CD8-positive, alpha-beta memory T cell (primary cell): ENCODE measurements at places on chromosomes 13 and 19. TPM values are rescaled to one million over a fixed set of nuclear protein-coding genes. Genes with fewer than 3 reads are reported as not detected.

GRCh38 chr19:45477713-45478453 is 10.1 kb downstream of the FOSB start:
- no peak for DNase-seq

GRCh38 chr19:29644210-29644609 is 21.1 kb upstream of the PLEKHF1 start:
- no peak for DNase-seq

DNA sequence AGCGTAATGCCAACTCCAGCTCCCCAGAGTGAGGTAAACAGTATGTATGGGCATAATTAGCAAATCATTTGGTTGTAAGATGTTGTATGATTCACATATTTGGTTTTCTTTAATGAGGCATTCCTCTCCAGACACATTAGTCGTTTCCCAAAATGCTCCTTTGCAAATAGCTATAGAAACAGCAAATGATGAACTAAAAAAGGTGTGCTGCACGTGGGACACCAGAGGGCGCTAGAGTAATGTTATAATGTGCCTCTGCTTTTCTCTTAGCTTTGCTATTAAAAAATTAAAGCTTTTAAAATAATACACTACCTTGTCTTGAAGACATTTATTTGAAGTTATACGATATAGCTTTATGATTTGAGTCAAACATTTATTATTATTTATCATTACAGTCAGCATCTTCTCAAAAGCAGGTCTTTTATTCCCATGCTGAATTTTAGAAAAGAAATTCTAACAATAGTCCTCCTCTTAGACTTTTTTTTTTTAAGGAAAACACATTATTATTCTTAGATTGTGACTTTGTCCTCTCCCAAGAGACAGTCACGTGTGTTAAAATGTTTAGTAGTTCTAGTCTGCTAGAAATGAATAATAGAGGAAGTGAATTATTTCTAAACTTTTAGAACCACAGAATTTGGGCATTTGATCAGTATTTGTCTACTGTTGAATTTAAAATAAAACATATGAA is 121.6 kb upstream of the FRY start:
- peak; percentile 55 for DNase-seq

- no peak for DNase-seq
Observed at GRCh38 chr13:33087091-33087490, 70.9 kb downstream of the KL start.

DNA sequence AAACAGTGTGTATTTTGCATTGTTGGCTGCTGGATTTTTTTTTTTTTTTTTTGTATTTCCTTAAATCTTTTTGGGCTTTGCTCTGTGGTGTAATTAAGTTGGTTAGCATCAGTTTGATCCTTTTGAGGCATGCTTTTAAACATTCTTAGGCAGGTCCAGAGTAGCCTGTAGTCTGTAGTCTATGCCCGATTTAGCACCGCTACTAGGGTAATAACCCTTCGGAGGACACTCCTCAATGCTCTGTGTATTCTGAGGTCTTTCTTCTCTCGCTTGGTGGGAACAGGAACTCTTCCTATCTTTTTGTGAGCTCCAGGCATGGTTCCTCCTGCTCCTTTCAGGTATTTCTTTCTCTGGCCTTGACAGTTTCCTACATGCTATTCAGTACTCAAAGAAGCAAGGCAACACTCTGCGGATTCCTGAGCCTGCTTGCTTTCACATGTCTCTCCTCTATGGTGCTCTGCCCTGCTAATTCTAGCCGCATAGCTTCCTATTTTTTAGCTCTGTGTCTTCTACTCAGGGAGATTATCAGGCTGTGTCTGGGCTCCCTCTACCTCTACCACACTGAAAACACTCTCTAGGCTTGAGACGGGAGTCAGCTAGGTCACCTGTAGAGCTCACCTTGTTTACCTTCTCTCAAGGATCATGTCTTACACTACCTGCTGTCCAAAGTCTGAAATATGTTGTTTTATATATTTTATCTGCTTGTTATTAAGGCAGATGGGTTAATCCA is 195.1 kb downstream of the NDFIP2 start:
- DNase-seq = no peak

- no peak for DNase-seq
Observed at GRCh38 chr13:85997587-85997986, 198.4 kb upstream of the SLITRK6 start.

GRCh38 chr13:113383089-113383488 is 19.2 kb upstream of the GRTP1 start:
- DNase-seq = no peak

- DNase-seq = no peak
Observed at GRCh38 chr13:113178070-113178895, 19.8 kb downstream of the PROZ start.

DNA sequence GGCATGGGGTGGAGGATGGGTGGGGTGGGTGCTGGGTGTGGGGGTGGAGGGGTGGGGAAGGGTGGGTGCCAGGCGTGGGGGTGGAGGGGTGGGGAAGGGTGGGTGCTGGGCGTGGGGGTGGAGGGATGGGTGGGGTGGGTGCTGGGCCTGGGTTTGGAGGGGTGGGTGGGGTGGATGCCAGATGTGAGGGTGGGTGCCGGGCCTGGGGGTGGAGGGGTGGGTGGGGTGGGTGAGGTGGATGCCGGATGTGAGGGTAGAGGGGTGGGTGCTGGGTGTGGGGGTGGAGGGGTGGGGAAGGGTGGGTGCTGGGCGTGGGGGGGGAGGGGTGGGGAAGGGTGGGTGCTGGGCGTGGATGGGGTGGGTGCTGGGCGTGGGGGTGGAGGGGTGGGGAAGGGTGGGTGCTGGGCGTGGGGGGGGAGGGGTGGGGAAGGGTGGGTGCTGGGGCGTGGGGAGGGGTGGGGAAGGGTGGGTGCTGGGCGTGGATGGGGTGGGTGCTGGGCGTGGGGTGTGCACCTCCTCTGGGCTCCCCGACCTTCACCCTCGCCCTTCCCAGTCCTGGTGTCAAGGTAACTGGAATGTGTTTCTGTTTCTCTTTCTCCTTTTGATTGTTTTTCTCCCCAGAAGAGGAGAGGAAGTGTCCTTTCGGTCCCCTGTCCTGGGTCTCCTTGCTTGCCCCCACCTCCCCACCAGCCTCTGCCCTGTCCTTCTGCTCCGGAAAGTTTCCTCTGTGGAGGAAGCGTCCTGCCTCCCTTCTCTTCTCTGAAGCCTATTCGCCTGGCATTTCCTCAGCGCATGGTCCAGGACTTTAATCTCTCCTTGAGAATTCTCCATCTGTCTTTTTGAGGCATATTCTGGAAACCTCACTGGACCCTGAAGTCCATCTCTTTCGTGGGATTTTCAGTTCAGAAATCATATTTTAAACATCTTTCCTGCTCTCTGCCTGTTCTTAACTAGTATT is 22.9 kb upstream of the CFAP97D2 start:
- DNase-seq = no peak

GRCh38 chr19:12543855-12544254 is 7.4 kb downstream of the ZNF564 start:
- no peak for DNase-seq

DNA sequence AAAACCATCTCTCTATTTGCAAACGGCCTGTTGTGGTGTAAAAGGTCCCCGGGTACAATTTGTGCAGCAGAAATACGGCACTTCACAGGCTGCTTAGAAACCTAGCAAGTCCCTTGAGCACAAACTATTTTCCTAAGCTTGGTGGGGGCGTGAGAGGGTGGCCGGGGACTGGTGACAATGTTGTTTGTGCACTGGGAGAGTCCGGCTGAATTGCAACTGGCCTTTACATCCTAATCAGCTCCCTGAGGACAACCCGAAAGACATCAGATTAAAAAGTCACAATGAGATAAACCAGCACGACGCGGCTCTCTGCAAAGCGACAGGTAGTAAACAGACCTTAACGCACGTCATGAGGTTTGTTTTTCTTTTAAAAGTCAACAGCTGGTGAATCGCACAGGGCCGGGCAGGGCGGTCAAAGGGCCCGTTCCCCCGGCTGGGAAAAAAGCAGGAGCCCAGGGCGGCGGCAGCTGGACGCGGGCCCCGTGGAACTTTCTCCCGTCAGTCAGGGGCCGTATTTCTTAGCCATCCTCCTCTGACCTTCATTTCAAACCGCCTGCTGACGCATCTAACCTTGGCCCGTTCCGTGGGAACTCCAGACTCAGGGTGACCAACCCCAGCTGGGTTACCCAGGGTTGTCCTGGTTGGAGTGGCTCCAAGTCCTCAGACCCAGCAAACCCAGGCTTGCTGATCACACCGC is 112.3 kb downstream of the GADD45B start:
- DNase-seq = no peak

DNA sequence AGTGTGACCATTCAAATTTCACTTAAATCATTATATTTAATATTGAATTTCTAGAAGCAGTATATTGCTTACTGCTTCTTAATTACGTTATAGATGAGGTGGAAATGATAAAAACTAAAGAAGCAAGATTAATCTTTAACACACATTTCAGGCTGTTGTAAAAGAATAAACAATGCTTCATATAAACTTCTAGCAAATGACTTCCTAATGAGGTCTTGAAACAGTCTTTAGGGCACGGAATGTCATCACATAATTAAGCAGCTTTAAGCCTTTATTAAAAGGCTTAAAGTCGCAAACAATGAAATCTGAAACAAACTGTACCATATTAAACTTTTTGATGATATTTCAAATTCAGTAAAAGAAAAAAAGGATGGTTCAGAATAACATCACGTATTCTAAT is 1.9 kb downstream of the SLITRK6 start:
- DNase-seq = no peak

GRCh38 chr13:73000027-73000674 is 58.7 kb upstream of the KLF5 start:
- DNase-seq = no peak

- DNase-seq = no peak
Observed at GRCh38 chr19:47002106-47002766, 17.4 kb upstream of the NPAS1 start.

DNA sequence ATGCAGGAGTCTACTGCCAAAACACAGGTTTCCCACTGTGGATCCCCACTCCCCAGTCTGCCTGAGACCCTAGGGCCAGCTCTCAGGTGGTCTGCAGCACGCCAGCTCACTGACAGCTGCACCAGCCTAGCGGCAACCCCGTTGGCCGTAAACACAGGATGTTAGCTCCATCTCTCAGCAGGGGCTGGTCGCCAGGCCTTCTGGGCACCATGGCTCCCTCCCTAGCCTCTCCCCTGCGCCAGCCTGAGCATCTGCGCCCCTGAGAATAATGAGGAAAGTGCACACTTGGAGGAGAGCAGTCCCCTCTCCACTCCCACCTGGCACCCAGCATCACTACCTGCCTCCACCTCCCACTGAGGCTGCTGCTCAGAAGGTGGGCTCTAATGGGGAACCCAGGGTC is 20.8 kb upstream of the EPHX3 start:
- DNase-seq = no peak

- DNase-seq = no peak
Observed at GRCh38 chr13:112781881-112782361, 92.1 kb downstream of the ATP11A start.

DNA sequence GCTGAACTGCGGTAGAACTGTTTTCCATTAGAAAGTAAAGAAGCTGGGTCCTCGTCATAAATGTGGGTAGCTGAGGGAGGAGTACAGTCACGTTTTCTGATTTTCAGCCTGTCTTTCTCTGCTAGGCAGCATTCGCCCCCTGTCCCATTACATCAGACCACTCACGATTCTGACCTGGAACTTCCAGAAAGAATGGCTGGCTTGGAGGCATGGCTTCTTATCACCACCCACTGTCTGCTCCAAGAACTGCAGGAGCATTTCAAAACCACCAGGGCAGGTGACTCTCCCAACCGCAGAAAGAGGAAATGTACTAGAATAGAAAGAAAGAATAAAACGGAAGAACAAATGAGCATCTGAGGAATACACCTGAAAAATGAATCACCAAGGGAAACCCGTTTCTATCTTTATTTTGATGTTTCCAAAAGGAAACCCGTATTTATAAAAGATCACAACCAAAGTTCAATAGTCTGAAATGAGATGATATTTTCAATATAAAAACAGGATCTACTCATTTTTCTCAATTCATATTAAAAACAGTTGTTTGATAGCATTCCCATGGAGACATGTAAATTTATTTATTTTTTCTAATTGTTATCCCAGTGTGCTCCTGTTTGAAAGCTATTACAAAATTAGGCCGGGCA is 22.1 kb upstream of the POMP start:
- DNase-seq = no peak

DNA sequence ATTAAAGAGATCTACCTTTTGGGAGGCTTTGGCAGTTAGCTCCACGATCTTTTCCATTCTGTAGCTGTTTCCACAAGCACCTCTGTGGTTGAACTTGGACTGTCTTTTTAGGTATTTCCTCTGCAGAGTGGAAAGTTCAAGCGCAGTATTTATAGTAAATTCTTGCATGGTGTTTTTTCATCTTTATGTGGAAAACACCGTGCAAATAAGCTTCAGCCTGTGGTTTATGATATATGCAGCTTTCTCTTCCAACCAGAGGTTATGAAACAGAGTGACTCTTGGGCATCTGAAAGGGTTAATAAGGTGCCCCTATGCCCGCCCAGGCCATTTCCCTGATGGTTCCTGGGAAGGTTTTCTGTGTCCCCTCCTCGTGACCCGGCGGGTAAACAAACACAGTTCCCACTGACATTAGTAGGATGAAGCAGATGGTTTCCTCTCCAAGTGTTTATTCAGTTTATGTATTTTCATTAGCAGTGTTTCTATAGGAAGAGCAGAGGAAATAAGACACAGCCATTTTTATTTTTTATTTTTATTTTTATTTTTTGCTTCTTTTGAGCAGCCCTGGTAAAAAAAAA is 39.7 kb upstream of the RNF113B start:
- DNase-seq = no peak

GRCh38 chr13:86357106-86357505 is 557.9 kb upstream of the SLITRK6 start:
- no peak for DNase-seq

- DNase-seq = no peak
Observed at GRCh38 chr13:32175307-32175706, 139.9 kb downstream of the ZAR1L start.

DNA sequence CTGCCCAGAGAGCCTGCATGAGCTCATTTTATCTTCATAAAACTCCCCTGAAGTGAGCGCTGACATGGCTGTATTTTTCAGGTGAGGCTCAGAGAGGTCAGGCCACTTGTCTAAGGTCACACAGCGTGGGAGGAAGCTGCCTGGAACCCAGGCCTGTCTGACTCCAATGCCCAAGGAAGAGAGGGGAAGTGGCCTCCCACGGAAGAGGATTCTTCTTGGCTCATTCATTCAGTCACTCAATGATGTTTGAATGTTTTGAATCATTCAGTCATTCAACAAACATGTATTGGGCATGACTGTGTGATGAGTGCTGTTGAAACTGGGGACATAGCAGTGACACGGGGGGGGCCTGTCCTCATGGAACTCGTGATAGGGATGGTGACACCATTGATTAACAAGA is 12.0 kb downstream of the ACTL9 start:
- DNase-seq = no peak

- no peak for DNase-seq
Observed at GRCh38 chr13:76860706-76861105, 25.5 kb downstream of the KCTD12 start.

LRRC4B gene
- polyA plus RNA-seq = not detected

HIPK4 gene
- polyA plus RNA-seq = not detected

AP2S1 gene
- 74.3 TPM for polyA plus RNA-seq

PLK5 gene
- polyA plus RNA-seq = not detected

LGALS7B gene
- not detected for polyA plus RNA-seq

ZNF556 gene
- polyA plus RNA-seq = not detected

ZNF415 gene
- polyA plus RNA-seq = 1.4 TPM

MBOAT7 gene
- polyA plus RNA-seq = 21.9 TPM

ZNF544 gene
- 29.2 TPM for polyA plus RNA-seq
